ENCODE measurements at places on chromosomes 16 and 17. TPM values are rescaled to one million over a fixed set of nuclear protein-coding genes. Genes with fewer than 3 reads are reported as not detected.

GRCh38 chr16:56389554-56389953 is 35.8 kb downstream of the AMFR start:
- DNase-seq, result no peak
- H3K36me3 ChIP-seq, result peaks cover 91% of the 10 kb centered on the region
- H3K27me3 ChIP-seq, result no peaks in the 10 kb centered on the region
- no peak overlapping the region for H3K27ac ChIP-seq

GRCh38 chr17:336110-337021 is 16.2 kb downstream of the RPH3AL start:
- no peak overlapping the region for H3K27ac ChIP-seq
- peaks cover 46% of the 10 kb centered on the region for H3K4me1 ChIP-seq
- H3K36me3 ChIP-seq, result no peaks in the 10 kb centered on the region
- peak; percentile 62 for DNase-seq

DNA sequence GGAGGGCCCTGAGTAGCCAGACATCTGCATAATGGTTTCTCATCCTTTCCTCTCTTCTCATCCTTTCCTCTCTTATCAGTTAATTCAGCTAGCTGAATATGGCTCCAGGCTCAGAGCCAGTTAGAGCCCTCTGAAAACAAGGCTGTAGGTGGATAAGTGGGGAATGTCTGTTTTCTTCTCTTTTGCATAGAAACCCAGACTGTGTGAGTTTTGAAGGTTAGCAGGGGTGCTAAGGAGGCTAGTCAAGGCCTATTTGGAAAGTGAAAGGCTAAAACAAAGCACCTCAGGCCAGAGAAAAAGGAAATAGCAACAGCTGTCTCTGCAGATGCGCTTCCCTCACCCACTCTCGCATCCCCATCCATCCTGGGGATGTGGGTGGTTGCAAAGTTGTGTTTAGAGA is 420.9 kb downstream of the SHISA9 start:
- no peaks in the 10 kb centered on the region for H3K4me1 ChIP-seq
- no peaks in the 10 kb centered on the region for H3K36me3 ChIP-seq
- no peak overlapping the region for H3K4me3 ChIP-seq
- H3K27ac ChIP-seq, result no peak overlapping the region
- H3K27me3 ChIP-seq, result no peaks in the 10 kb centered on the region

DNA sequence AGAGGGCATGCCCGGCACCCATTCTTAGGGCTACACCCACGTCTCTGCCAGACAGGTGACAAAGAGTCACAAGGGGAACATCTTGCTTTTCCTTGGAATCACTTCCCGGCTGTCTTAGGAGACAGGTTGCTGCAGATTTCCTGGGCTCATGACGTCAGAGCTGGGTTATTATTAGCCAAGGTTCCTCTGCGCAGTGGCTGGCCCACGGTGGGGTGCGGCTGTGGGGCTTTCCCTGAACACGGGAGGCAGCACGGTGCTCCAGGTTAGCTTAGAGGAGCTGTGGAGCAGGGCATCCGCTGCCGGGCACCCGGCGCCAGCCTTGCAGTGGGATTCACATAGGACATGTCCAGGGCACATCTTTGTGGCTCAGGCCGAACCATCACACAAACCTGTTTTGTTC is 118.0 kb upstream of the PLCG2 start:
- no peak overlapping the region for H3K4me3 ChIP-seq
- H3K36me3 ChIP-seq, result no peaks in the 10 kb centered on the region
- H3K27ac ChIP-seq, result no peak overlapping the region
- no peaks in the 10 kb centered on the region for H3K27me3 ChIP-seq

GRCh38 chr17:76840443-76840767 is 27.8 kb upstream of the MGAT5B start:
- DNase-seq, result no peak
- H3K4me1 ChIP-seq, result peaks cover 10% of the 10 kb centered on the region
- H3K36me3 ChIP-seq, result no peaks in the 10 kb centered on the region
- H3K27me3 ChIP-seq, result peaks cover 58% of the 10 kb centered on the region

The ARL5C gene
- not detected for total RNA-seq

The HSD11B2 gene
- total RNA-seq, result 0.57 TPM

DNA sequence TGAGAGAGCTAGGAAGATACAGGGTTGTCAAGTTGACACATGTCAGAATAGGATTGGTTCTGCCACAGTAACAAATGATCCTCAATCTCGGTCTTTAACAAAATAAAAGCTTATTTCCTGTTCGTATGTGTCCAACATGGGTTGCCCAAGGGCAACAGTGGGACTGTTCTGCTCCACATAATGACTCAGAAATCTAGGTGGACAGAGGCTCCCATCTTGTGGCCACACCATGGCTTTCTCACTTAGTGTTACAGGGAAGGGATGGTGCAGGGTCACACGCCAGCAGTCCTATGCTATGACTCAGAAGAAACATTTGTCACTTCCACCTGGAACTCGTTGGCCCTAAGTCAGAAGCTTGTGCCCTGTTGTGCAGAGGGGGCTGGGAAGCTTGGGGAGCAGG is 364.9 kb downstream of the SNX29 start:
- DNase-seq, result no peak
- H3K27ac ChIP-seq, result no peak overlapping the region
- H3K4me3 ChIP-seq, result no peak overlapping the region
- no peaks in the 10 kb centered on the region for H3K36me3 ChIP-seq

DNA sequence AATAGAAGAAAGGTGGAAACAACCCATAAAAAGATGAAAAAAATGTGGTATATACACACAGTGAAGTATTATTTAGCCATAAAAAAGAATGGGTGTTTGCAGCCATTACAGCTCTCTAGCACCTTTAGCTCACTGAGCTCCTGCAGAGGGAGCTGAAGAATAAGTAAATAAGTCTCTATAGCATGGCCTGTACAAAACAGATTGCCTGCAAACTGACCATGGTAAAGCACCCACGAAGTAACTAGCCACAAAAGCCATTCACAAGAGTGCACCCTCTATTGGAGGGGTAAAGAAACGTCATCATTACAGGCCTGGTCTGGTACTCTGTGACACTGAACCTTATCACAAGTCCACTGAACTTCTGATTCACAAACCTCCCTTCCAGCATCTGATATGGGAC is 76.3 kb downstream of the USP32 start:
- no peak for DNase-seq
- H3K4me1 ChIP-seq, result peaks cover 9% of the 10 kb centered on the region
- no peaks in the 10 kb centered on the region for H3K27me3 ChIP-seq
- H3K27ac ChIP-seq, result no peak overlapping the region
- H3K4me3 ChIP-seq, result no peak overlapping the region

GRCh38 chr17:30151471-30151870 is 34.9 kb downstream of the NSRP1 start:
- no peak for DNase-seq
- no peak overlapping the region for H3K27ac ChIP-seq
- no peak overlapping the region for H3K4me3 ChIP-seq
- no peaks in the 10 kb centered on the region for H3K4me1 ChIP-seq

GRCh38 chr16:69316595-69317034 is 5.5 kb downstream of the VPS4A start:
- DNase-seq, result no peak
- H3K27me3 ChIP-seq, result no peaks in the 10 kb centered on the region
- no peak overlapping the region for H3K4me3 ChIP-seq
- no peak overlapping the region for H3K27ac ChIP-seq
- peaks cover 10% of the 10 kb centered on the region for H3K36me3 ChIP-seq
- peaks cover 35% of the 10 kb centered on the region for H3K4me1 ChIP-seq

GRCh38 chr16:50310308-50311133 is 44.2 kb downstream of the ADCY7 start:
- peaks cover 21% of the 10 kb centered on the region for H3K4me1 ChIP-seq
- DNase-seq, result no peak
- H3K27ac ChIP-seq, result no peak overlapping the region

GRCh38 chr17:47983492-47984223 is 12.7 kb downstream of the CDK5RAP3 start:
- DNase-seq, result no peak
- H3K27ac ChIP-seq, result no peak overlapping the region
- H3K36me3 ChIP-seq, result peaks cover 36% of the 10 kb centered on the region
- no peaks in the 10 kb centered on the region for H3K27me3 ChIP-seq

GRCh38 chr16:58847902-58848661 is 114.0 kb upstream of the GOT2 start:
- no peak overlapping the region for H3K27ac ChIP-seq
- no peak for DNase-seq
- no peaks in the 10 kb centered on the region for H3K4me1 ChIP-seq

- H3K4me1 ChIP-seq, result no peaks in the 10 kb centered on the region
- peaks cover 46% of the 10 kb centered on the region for H3K36me3 ChIP-seq
- H3K4me3 ChIP-seq, result no peak overlapping the region
- no peak for DNase-seq
These were observed 7.2 kb upstream of the MRPL58 start for GRCh38 chr17:75005291-75005690.

The PAGR1 gene
- 11.1 TPM for total RNA-seq

GRCh38 chr16:10027553-10027952 is 154.7 kb downstream of the GRIN2A start:
- H3K27me3 ChIP-seq, result no peaks in the 10 kb centered on the region
- H3K4me1 ChIP-seq, result no peaks in the 10 kb centered on the region
- no peak for DNase-seq
- H3K27ac ChIP-seq, result no peak overlapping the region

The KRTAP9-8 gene
- not detected for total RNA-seq

DNA sequence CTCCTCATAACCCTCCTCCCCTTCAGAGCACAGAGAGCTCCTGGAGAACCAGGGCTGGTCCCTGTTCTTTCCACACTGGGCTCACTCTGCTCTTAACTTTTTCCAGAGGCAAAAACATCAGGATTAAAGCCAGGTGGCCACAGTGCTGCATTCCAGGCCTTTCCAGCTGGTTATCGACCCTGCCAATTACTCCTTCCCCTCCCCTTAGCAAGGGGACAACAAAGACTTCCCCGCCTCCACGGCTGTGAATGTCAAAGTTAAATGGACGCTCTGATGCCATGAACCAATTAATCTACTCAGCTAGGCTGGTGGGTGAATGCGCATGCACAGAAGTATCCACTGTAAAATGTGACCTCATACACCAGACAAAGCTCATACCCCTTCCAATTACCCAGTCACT is 23.1 kb downstream of the ACLY start:
- no peak overlapping the region for H3K27ac ChIP-seq
- no peaks in the 10 kb centered on the region for H3K27me3 ChIP-seq
- H3K4me3 ChIP-seq, result no peak overlapping the region
- H3K4me1 ChIP-seq, result peaks cover 16% of the 10 kb centered on the region
- DNase-seq, result peak; percentile 36
- peaks cover 61% of the 10 kb centered on the region for H3K36me3 ChIP-seq

DNA sequence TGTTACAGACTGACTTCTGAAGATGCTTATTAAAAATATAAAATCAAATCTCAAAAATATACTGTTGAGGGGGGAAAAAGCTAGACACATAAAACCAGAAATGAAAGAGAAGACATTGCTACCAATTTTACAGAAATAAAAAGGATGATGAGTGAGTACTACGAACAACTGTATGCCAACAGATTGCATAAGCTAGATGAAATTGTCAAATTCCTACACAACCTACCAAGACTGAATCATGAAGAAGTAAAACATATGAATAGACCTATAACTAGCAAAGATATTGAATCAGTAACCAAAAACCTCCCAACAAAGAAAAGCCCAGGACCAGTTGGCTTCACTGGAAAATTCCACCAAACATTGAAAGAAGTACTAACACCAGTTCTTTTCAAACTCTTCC is 3.5 kb upstream of the CAPNS2 start:
- no peak overlapping the region for H3K4me3 ChIP-seq
- H3K27ac ChIP-seq, result peak overlapping the region; percentile 21
- peaks cover 10% of the 10 kb centered on the region for H3K36me3 ChIP-seq
- H3K27me3 ChIP-seq, result no peaks in the 10 kb centered on the region

DNA sequence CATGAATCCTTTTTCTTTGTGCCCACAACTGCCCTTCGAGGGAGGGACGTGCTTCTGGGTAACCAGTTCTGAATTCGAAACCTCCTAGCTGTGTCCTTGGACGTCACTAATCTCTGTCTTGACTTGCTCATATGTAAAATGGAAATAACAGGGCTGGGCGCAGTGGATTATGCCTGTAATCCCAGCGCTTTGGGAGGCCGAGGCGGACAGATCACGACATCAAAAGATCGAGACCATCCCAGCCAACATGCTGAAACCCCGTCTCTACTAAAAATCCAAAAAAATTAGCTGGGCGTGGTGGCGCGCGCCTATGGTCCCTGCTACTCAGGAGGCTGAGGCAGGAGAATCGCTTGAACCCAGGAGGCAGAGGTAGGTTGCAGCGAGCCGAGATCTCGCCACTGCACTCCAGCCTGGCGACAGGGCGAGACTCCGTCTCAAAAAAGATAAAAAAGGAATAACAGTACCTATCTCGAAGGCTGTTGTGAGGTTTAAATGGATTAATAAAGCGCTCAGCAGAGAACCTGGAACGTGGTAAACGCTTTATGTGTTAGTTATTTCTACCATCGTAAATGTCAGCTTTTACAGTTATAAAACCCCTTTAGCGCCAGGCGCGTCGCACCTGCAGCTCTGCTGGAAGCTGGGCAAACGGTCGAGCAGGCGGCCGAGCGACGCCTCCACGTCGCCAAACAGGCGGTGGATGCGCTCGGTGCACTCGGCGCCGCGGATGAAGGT is 641 bp downstream of the COG8 start:
- H3K4me3 ChIP-seq, result peak overlapping the region; percentile 76
- DNase-seq, result no peak
- H3K27me3 ChIP-seq, result no peaks in the 10 kb centered on the region
- H3K36me3 ChIP-seq, result peaks cover 64% of the 10 kb centered on the region

The CMTM2 gene
- total RNA-seq, result not detected

- H3K36me3 ChIP-seq, result no peaks in the 10 kb centered on the region
- DNase-seq, result no peak
- no peak overlapping the region for H3K27ac ChIP-seq
These were observed 44.6 kb downstream of the STX8 start for GRCh38 chr17:9531034-9531433.

The ATP2A1 gene
- total RNA-seq, result 0.25 TPM

GRCh38 chr17:46890638-46891037 is 32.3 kb upstream of the GOSR2 start:
- no peak overlapping the region for H3K4me3 ChIP-seq
- H3K27me3 ChIP-seq, result peaks cover 58% of the 10 kb centered on the region
- H3K27ac ChIP-seq, result no peak overlapping the region
- no peak for DNase-seq
- H3K4me1 ChIP-seq, result no peaks in the 10 kb centered on the region

DNA sequence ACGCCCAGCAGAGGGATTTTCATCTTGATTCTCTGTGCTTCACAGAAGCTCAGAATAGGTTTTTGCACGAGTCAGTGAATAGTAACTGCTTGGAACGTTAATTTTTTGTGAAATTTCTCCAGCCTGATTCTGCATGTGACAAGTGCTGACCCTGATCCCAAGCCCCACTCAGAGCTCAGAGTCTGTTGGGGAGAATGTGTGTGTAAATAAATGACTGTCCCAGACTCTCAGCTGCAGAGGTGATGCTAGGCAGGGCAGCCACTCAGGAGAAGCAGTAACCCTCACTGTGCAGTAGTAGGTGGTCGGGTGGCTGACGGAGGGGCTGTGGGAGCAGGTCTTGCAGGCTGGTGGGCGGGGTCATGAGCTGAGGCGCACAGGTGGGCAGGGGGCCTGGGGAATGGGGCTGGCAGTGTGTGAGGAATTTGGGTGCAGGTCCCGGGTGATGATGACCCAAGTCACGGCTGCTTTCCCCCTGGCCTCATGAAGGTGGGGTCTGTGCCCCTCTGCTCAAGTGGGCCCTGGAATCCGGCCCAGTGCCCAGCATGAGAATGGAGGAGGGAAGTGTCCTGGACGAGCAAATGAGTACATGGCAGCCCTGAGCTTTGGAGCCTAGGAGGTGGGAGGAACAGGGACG is 16.3 kb upstream of the FOXK2 start:
- H3K27me3 ChIP-seq, result no peaks in the 10 kb centered on the region
- H3K27ac ChIP-seq, result no peak overlapping the region
- no peaks in the 10 kb centered on the region for H3K36me3 ChIP-seq
- H3K4me3 ChIP-seq, result no peak overlapping the region
- DNase-seq, result no peak
